ENCODE measurements at places on chromosomes 12 and 14.

DNA sequence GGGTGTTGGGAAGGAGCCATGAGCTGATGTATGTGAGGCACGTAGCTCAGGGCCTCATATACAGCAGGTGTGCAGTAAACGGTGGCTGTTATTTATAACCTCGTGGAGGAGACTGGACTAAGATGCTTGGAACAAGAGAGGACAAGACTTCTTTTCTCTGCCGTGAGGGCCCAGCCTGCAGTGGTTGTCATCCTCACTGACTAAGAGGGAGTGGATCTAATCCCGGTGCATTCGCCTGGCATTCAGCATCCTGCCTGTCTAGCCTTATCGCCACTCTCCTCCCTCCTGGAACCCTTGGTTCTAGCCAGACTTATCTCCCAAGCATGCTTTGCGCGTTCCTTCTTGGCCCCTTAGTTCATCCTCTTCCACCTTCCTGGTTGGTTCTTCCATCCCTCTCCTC lies 3.9 kb downstream of the TSPAN9 start:
- DNase-seq: no peak

DNA sequence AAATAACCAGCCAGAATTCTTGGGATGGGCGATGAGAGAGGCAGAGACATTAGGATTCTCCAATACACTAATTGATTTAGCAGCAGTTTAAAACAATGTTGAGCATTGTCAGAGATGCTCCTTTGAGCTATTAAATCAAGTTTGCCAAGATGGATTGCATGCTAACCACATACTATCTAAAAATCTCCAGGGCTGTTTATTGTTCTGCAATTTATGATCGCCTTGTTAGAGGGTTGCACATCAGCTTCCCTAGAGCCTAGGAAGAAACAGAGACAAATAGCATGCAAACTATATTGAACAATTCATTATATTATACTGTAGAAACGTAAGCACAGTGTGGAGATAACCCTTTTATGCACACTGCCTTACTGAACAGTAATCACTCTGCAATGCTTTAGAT lies 599.9 kb downstream of the SOX5 start:
- DNase-seq: no peak

DNA sequence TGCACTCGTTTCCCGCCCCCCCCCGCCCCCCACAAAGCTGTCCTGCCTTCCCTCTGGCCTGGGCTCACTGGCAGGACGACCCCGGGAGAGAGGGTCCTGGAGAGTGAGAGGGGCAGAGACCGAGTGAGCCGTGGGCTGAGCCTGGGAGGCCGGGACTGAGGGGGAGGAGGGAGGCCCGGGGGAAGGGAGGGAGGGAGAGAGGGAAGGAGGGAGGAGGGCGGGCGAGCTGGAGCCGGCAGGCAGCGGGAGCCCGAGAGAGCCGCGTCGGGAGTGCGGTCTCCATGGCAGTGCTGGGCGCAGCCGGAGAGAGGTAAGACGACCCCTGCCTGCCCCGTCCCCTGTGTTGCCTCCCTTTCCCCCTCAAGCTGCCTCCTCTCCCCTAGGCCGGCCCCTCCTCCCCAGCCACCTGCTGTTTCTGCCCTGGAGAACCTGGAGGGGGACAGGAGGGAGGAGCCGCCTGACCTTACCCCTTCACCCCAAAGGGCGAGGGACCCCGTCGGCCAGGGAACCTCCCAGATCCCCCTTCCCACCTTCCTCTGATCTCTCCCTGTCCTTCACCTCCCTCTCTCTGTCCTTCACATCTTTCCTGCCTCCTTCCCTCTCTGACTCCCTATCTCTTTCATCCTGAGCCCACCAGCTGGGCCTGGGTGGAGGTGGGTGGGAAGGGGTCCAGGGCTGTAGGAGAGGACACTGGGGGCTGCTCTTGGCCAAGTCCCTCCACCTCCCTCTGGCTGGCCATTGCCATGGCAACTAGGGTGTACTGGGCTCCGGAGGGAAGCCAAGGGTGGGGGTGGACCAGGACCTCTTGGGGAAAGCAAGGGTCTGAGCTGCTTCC lies at the start of gene GPR162:
TSS of gene GPR162 (plus strand) at position 231 of the 835 bp plus-strand sequence. CDS start 2,078 bp downstream, outside the sequence.
- no peak for DNase-seq

DNA sequence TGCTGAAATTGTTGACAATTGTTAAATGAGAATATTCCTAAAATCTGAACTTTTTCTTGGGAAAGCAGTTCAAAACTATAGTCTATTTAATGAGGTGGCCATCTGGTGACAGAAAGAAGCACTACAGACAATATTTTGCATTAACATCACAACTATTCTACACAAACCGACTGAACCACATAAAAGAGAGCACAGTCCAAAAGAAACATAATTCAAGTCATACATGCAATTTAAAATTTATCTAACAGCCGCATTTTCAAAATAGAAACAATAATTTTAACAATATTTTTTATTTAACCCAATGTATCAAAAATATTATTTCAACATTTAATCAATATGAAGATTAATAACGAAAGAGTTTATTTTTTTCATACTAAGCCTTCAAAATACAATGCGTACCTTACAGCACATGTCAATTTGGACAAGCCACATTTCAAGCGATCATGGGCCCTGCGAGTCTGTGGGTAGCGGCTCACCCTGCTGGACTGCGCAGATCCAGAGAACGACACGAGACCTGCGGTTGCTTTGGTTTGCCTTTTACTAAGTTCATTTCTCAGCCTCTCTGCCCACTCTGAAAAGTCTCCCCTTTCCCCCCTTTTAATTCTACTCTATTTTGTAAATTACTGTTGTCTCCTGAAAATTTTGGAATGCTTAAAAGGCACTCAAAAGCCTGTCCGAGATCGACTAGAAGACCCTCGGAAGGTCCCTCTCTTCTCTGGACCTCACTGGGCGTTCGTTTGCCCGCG lies 947 bp upstream of the LRRC9 start:
- DNase-seq: no peak

DNA sequence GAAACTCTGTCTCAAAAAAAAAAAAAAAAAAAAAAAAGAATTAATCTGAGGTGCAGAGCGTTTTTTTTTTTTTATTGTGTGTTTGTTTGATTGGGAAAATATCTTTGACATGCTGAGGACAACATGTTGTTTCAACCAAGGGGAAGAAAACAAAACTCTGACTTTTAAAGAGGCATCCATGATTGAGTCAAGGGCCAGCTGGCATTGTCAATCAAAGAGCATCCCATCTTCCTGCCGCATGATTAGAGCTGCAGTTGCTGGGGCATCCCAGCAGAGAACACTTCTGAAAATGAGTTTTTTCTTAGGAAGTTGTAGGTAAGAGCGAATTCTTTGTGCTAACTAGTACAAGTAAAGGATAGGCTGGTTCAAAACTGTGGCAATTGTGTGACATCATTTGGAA lies 200.9 kb upstream of the DAAM1 start:
- DNase-seq: no peak

All from stimulated activated CD8-positive, alpha-beta memory T cell treated with anti-CD3 and anti-CD28 coated beads, Interleukin-7, amount 100 ng/mL, for 4 hours (primary cell).